ENCODE measurements at places on chromosomes 4 and X. TPM values are rescaled to one million over a fixed set of nuclear protein-coding genes. Genes with fewer than 3 reads are reported as not detected.
A peak's percentile ranks its signal among the peaks of the same experiment; 100 is the strongest.

Gene IL21
- total RNA-seq: 0.26 TPM

GRCh38 chrX:78619834-78620233 lies 39.3 kb downstream of the RTL3 start:
- no peak for DNase-seq
- H3K4me1 ChIP-seq: no peaks in the 10 kb centered on the region
- H3K36me3 ChIP-seq: no peaks in the 10 kb centered on the region

- no peaks in the 10 kb centered on the region for H3K27me3 ChIP-seq
- no peak overlapping the region for H3K27ac ChIP-seq
- no peak overlapping the region for H3K4me3 ChIP-seq
- H3K4me1 ChIP-seq: no peaks in the 10 kb centered on the region
- DNase-seq: no peak
Measured at GRCh38 chrX:146907391-146908240, 93.1 kb upstream of the CXorf51A start.

Gene TBC1D8B
- total RNA-seq: 5.6 TPM

Gene FGB
- 1.8 TPM for total RNA-seq

DNA sequence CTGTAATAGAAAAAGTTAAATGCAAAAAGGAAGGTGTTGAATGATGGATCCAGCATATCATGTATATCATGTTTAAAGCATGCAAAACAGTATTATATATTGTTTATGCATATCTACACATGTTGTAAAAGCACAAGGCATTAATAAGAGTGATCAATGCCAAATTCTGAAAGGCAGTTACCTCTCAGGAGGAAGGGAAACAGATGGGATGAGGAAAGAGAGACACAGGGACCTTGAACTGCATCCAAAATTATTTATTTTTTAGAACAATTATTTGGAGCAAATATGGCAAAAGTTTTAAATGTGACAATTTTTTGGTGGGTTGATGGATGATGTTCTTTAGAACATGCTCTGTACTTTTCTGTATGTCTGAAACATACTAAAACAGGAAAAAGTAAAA lies 193.4 kb downstream of the CLCN4 start:
- no peaks in the 10 kb centered on the region for H3K4me1 ChIP-seq
- H3K27ac ChIP-seq: no peak overlapping the region
- H3K36me3 ChIP-seq: no peaks in the 10 kb centered on the region
- H3K4me3 ChIP-seq: no peak overlapping the region

DNA sequence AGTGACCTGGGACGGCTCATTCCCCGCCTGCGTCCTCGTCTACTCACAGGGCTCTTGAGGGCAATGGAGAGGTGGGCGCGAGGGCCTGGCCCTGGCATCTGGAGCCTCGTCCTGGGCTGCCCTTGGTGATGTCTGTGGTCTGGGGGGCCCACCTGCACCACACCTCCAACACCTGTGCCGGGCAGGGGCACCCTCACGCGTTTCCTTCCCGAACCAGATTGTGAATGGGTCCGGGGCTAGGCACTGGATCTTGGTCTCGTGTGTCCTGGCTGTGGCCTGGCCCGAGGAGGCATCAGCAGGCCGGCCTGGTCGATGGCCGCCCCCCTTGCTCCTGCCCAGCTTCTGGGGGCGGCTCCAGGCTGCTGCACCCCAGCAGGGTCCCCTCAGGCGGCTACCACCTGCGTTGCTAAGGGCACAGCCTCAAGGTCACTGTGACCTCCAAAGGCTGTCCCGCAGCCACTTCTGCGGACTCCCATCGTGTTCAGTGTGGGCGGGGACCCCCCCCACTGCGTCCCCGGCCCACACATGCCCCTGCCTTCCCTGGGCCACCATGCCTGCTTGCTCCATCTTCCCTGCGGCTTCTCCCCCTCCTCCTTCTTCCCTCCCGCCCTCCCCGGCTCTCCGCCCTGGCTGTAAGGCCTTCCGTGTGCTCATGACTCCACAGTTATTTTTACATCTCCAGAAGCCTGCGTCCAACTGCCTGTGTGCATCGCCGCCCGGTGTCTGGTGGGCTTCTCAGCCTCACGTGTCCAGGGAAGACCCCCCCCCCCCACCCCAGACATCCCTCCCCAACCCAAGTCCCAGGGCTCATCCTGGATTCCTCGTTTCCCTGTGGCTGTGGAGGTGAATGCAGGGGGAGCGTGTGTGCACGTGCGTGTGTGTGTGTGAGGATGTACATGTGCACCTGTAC lies 3.8 kb downstream of the DOK7 start:
- H3K27ac ChIP-seq: peak overlapping the region; percentile 88
- H3K4me1 ChIP-seq: no peaks in the 10 kb centered on the region
- no peak for DNase-seq

All from lung (tissue), 17 donors.